Immature natural killer cell (primary cell): ENCODE measurements at places on chromosomes 7 and 10. TPM values are rescaled to one million over a fixed set of nuclear protein-coding genes. Genes with fewer than 3 reads are reported as not detected.
A peak's percentile ranks its signal among the peaks of the same experiment; 100 is the strongest.

DNA sequence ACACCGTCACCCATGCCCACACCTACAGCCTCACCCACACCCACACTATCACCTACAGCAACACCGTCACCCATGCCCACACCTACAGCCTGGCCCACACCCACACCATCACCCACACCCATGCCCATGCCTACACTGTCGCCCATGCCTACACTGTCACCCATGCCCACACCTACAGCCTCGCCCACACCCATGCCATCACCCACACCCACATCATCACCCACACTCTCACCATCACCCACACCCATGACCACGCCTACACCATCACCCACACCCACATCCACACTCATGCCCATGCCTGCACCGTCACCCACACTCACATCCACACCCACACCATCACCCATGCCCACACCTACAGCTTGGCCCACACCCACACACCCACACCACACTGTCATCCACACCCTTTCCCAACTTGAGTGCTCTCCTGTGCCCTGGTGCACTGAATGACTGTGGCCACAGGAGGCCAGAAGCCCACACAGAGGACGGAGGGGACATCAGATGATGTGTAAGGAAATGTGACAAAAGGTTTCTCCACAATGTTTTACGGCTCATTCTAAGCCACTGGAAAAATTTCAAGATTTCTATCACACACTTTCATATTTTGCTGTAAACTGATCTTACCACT is 153.3 kb downstream of the WDR37 start:
- peak; percentile 16 for DNase-seq

- DNase-seq = no peak
Measured at GRCh38 chr7:857661-858060, 18.7 kb upstream of the GET4 start.

- DNase-seq = no peak
Measured at GRCh38 chr7:100963386-100963785, 6.0 kb upstream of the MUC12 start.

- DNase-seq = no peak
Measured at GRCh38 chr10:45376371-45376801, 2.4 kb downstream of the ALOX5 start.

GRCh38 chr7:40698214-40698920 is 563.6 kb downstream of the SUGCT start:
- no peak for DNase-seq

- DNase-seq = no peak
Measured at GRCh38 chr10:126565871-126566270, 104.6 kb downstream of the C10orf90 start.

PAPOLB gene
- not detected for polyA plus RNA-seq

CDK14 gene
- polyA plus RNA-seq = not detected

- DNase-seq = no peak
Measured at GRCh38 chr10:97861097-97861750, 11.6 kb downstream of the GOLGA7B start.

DNA sequence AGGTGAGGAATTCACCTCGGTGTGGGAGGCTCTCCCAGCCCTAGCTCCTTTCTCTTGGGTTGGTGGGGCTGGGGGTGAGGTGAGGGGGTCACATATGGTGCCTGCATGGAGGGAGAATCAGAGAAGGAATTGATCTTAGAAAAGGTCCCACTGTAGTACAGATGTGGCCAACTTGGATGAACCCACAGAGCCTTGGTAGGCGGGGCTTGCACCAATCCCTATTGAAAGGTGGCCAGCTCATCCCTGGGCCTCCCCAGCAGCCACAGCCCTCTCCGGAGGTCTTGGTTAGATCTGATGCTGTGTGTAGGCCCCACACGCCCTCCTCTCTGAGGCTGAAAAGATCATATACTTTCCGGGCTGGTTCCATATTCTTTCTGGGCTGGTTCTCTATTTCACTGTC is 19.0 kb downstream of the HKDC1 start:
- no peak for DNase-seq

GRCh38 chr7:122304996-122305421 is 459 bp upstream of the FEZF1 start:
- no peak for DNase-seq

DNA sequence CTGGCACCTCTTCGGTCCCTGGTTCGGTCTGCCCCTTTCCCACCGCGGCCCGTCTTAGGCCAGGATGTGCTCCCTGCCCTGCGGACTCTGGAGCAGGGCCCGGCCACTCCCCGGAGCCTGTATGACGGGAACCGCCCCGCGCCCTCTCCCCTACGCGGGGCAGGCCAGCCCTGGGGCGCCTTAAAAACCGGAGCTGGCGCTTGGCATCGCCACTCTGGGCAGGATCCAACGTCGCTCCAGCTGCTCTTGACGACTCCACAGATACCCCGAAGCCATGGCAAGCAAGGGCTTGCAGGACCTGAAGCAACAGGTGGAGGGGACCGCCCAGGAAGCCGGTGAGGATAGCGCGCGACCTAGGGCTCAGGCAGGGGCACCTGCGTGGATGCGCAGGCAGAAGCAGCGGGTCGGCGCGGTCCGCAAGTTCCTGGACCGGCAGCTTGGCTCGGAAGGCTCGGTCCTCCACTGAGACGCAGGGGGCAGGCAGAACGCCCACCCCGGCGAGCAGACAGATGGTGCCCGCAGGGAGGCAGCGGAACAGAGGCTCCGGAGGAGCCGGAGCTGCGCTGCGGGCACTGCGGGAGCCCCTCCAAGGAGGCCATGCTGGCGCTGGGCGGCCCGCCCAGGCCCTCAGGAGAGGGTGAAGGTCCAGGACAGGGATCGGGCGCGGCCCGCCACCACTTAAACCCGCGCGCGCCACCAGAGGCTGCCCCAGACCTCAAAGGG is at the start of gene ADIRF:
TSS of gene ADIRF (plus strand) at position 212 of the 723 bp plus-strand sequence. CDS start at position 275, 63 bp downstream.
- DNase-seq = no peak

GRCh38 chr7:157359581-157359980 is 22.8 kb downstream of the DNAJB6 start:
- no peak for DNase-seq

DNA sequence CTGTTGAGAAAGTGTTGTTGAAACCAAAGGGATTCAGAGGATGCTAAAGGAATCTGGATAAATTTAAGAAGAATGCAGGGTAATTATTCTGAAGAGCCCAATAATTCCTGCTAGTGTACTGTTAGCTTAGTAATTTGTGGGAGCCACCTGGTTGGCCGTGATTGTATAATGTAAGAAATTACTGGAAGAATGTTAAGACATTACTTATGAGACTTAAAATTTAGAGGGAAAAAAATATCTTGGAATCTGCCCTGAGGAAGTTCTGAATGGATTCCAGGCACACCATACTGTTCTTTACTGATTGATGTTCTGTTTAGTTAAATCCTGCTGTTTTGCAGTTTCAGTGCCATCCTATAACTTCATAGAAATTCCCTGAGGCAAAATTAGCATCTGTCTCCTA is 155.0 kb upstream of the RHOBTB1 start:
- DNase-seq = no peak

- DNase-seq = no peak
Measured at GRCh38 chr7:151600331-151600730, 80.6 kb upstream of the RHEB start.

DNA sequence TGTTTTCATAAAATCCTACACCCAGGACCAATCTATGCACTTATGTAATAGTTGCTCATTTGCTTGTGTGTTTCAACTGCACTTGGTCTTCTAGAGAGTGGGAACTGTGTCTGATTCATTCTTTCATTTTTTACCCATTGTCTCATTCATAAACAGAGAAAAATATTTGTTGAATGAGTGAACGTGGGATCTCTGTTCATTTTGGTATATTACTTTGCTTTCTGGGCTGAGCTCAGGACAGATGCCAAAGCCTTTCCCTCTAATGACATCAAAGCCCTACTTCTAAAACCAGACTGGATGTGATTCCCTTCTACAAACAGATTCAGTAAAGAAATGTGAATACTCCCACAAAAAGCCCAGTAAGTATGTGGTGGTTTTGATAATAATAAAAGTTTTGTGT is 145.2 kb downstream of the ST7 start:
- no peak for DNase-seq

DNA sequence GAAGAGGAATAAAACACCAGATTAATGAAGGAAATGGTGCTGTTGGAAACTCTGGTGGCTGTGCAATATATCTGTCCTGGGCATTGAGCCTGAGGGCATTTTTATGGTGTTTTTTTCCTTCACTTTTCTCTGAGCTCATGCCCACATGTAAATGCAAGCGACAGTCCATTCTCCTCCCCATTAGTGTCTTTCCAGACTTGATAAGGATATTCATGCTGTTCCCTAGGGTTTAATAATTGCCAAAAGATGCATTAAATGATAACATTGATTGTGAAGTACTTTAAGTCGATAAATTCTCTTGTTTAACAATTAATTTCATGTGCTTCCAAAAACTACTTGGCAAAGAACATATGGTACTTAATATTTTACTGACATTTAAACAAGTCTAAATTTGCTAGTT is 384.7 kb downstream of the MDFIC start:
- no peak for DNase-seq

DNA sequence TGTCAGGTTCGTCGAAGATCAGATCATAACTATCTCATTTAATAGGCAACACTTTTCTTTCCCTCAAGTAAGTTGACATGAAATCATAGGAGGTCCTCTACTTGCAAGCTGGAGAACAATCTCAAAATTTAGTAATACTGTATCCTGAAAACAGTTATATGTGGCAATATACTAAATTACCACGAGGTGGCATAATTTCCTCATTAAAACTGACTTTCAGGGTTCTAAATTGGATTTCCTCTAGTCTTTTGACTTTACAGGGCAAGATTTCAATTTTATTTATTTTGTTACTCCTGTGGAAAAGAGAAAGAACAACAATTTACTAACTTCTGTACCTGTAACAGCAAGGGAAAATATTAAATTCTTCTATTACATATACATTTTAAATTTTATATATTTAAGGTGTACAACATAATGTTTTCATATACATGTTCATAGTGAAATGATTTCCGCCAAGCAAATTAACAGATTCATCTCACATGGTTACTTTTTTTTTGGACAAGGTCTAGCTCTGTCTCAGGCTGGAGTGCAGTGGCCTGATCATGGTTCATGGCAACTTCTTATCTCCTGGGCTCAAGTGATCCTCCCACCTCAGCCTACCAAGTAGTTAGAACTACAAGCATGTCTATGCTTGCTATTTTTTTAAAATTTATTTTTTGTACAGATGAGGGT is 53.4 kb upstream of the CYP2C18 start:
- DNase-seq = no peak

GRCh38 chr10:86004337-86004736 is 362.3 kb downstream of the GRID1 start:
- no peak for DNase-seq

HSPA12A gene
- not detected for polyA plus RNA-seq

KIFBP gene
- 2.8 TPM for polyA plus RNA-seq

GRCh38 chr7:69283421-69283820 is 314.9 kb upstream of the AUTS2 start:
- DNase-seq = no peak

GRCh38 chr7:155997431-155998327 is 185.4 kb upstream of the SHH start:
- peak; percentile 5 for DNase-seq

- DNase-seq = no peak
Measured at GRCh38 chr7:106365252-106366005, 80.6 kb upstream of the NAMPT start.

DNA sequence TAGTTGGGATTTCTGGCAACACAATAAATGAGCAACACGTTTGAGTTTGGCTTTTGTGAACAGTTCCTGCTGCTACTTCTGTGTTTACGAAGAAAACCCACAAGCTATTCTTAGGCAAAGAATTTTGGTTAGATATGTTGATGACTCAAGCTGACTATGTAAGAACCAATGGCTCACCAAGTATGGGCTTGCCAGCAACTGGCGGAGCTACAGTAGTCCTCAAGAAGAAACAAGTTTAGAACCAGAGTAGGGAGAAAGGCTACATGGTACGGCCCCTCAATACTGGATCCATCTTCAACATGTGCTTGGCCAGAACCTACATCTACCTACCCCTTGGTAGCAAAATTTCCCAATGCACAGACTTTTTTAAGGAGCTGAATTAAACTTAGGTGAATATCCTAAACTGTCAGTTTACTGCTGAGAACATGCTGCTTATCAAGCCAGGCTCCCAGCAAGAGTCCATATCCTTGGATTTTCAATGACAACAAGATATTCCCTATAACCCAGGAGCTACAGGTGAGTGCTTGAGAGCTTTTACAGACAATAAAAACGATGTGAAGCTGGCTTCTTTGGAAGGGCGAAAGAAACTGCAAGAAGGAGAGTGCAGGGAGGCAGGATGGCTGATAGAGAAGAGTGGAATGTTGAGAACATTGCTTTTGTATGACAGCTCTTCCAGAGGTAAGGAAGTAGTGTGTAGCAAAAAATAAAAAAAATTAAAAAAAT is 74.3 kb upstream of the ASAH2 start:
- no peak for DNase-seq

DGKB gene
- not detected for polyA plus RNA-seq

- DNase-seq = no peak
Measured at GRCh38 chr10:114534571-114534981, 123.5 kb downstream of the ABLIM1 start.

AGBL3 gene
- polyA plus RNA-seq = 0.43 TPM

FKBP9 gene
- polyA plus RNA-seq = not detected

DNA sequence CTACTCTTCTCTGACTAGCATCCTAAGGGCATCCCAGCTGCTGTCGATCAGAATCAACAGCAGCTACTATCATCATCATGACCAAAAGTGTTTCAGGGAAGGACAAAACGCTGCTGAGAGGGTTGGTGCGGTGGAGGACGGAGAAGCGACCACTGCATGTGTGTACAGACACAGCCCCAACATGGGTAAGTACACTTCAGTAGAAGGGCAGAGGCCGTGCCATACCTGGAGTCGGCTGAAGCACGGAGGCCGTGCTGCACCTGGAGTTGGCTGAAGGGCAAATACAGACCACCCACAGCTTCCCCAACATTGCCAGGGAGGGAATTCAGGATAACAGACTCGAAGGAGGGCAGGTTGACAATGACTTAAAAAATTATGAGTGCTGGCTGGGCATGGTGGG is 67.8 kb upstream of the CYTH3 start:
- no peak for DNase-seq

DNA sequence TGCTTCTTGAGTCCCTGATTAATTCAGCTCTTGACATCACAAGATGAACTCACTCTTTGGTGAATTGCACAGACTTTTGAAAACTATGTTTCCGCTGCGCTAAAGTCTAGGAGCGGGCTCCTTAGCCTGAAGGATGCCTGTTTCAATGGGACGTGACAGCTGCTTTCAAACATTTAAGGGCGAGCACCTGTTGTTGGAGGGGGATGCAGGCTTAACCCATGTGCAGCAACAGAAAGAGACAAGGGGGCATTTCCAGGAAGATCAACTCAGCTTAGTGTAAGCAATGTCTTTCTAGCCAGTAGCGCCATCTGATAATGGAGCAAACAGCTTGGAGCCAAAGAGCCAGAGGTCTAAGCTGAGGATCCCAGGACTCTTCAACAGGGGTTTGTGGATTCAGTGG is 8.4 kb upstream of the PFKFB3 start:
- DNase-seq = no peak
